ENCODE measurements at places on chromosomes 3 and 15.

DNA sequence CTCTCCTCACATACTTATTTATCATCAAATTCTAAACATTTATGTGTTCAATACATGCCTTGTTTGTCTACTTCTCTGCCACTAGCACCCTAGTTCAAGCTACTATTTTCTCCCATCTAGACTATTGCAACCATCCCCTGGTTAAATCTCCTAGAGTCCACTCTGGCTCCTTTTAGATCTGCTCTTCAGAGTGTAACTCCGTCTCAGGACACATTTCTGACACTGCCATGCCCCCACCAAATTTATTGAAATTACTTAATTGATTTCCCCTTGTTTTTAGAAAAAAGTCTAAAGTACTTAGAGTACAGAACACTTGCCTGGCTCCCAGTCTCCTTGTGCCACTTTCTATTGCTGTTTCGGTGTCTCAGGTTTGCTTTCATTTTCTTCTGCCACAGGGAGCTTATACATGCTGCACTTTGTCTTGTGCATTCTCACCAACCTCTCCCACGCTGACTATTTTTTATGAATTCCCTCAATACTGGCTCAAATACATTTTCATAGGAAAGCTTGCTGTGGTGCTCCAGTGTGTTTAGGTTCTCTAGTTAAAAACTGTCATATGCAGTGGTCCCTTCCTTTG, 792.3 kb downstream of the DIPK2A start:
- no peak for DNase-seq

- no peak for DNase-seq
Measured at GRCh38 chr15:38427380-38427779, 26.5 kb upstream of the FAM98B start.

DNA sequence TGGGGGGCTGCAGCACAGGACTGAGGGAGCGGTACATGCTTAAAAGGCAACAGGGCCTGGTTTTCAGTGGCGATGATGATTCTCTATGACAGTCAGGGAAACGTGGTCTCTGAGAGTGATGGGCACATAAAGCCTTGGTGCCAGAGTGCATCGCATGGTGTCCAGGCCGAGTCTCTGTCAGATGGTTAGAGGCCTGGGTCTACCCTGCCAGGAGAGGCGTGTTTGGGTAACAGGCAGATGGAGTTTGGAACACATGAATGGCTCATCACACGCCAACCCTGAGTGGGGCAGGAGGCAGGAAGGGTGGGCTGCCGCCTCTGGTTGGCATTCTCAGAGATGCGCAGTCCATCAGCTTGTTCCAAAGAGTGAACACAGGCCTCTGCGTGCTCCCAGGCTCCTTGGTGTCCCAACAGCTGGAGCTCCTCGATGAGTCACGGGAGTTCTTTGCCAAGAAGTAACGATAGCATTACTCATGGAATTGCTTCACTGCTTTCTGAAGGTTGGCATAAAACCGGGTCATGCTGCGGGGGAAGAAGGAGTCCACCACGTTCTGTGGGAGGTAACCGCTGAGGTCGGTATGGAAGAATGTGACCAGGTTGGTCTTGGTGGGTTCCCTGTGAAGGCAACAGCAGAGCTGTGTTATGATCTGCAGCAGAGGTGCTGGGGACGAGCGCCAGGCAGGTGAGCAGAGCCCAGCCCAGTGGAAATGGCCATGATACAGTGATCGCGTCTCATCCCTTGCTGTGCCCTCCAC, 11.0 kb downstream of the STARD5 start:
- DNase-seq = no peak

GRCh38 chr3:10936686-10937085, 55.9 kb upstream of the SLC6A1 start:
- no peak for DNase-seq

GRCh38 chr3:55165704-55166405, 238.0 kb upstream of the LRTM1 start:
- DNase-seq = no peak

GRCh38 chr3:172044833-172045585, 5.6 kb downstream of the FNDC3B start:
- no peak for DNase-seq

DNA sequence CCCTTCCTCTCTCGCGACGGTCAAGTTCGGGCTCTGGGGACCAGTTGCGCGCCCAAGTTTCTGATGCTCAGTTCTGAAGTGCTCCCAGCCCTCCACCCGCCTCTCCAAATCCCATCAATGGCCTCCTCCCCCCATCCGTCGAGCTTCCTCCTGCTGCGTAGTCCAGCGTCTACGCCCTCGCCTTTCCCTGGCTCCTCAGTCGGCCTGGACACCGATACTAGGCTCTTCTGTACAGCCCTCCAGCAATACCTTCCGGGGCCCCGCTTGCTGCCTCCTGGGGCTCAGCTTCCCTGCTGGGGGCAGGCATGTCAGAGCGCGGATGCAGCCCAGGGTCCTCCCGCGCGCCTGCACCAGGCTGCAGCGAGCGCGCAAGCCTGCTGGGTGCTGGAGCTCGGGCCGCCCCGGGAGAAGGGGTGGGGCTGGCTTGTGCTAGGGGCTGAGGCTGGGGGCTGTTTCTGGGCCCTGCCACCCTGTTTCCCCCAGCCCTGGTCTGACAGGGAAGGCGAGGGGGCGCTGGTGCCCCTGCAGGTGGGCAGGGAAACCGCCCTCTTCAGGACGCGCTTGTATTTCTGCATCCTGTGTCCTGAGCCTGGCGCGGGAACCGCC, 353.3 kb upstream of the SUCLG2 start:
- DNase-seq = no peak

DNA sequence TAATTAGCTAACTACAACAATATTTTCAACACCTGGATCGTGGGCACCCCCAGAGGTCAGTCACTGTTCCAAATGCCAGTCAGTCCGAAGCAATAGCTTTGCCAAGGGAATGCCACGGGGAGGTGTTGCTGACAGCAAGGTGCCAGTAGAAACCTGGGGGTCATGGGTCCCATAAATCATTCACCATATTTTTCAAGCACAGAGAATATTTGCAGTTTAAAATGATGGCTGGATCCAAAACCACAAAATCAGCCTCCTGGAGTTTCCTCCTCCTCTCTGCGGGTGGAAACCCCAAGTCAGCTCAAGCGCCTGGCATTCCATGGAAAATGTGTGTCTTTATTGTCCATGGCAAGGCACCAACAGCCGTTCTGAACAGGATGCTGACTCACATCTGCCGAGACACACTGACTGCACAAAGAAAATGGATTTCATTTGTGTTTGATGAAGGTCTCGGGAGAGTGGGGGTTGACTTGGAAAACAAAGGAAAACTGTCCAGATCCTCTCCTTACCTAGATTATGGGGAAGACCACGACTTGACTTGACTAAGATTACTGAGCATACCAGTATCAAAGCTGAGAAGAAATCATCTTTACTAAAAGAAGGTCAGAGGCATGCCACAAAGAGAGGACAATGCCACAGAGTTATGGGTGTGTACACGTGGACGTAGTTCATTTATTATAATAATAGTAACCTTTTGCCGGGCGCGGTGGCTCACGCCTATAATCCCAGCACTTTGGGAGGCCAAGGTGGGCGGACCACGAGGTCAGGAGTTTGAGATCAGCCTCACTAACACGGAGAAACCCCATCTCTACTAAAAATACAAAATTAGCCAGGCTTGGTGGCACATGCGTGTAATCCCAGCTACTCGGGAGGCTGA, 26.4 kb downstream of the ANXA2 start:
- DNase-seq = peak; percentile 88

- peak; percentile 46 for DNase-seq
Measured at GRCh38 chr3:141644931-141645330, 93.2 kb upstream of the RNF7 start.

DNA sequence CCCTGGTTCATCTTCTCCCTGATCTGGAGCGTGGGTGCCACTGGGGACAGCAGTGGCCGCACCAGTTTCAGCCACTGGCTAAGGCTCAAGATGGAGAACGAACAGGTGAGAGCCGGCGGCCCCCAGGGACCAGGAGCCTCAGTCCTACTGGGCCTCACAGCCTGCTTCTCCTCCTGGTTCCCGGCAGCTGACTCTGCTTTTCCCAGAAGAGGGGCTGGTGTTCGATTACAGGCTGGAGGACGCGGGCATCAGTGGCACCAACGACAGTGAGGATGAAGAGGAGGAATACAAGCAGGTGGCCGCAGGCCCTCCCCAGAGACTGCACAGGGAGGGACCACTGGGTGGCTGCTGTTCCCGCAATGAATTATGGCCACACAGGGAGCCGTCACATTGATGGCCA, 54.4 kb downstream of the DNAH1 start:
- no peak for DNase-seq

- DNase-seq = no peak
Measured at GRCh38 chr3:18080198-18080689, 337.8 kb upstream of the TBC1D5 start.

DNA sequence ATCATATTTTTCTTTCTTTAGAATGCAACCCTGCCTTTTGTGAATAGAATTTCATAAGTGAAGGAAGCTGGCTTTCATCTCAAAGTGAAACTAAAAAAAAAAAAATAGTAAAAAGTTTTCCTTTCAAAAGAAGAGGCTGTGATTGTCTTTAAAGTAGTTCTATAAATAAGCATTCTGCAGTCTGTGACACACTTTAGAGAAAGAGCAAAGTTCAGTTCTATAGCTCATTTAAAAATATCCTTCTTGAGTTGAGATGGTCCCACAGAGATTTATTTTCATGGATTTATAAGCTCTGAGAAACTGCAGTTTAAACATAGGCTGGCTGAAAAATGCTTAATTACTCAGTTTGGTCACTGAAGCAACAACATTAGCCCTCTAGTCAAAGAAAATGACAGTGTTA, 36.1 kb upstream of the CNTN6 start:
- DNase-seq = peak; percentile 3

GRCh38 chr15:98147415-98147814, 186.9 kb downstream of the ARRDC4 start:
- DNase-seq = no peak

DNA sequence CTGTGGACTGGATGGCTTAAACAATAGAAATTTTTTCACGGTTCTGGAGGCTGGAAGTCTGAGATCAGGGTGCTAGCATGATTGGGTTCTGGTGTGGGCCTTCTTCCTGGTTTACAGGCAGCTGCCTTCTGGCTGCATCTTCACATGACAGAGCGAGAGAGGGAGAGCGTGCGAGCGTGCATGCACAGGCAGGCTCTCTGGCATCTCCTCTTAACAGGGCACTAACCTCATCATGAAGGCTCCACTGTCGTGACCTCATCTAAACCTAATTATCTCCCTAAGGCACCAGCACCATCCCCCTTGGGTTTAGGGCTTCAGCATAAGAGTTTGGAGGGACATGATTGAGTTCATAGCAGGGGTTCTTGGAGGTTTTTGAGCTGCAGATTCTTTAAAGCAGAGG, 292.0 kb upstream of the C2CD4B start:
- no peak for DNase-seq

DNA sequence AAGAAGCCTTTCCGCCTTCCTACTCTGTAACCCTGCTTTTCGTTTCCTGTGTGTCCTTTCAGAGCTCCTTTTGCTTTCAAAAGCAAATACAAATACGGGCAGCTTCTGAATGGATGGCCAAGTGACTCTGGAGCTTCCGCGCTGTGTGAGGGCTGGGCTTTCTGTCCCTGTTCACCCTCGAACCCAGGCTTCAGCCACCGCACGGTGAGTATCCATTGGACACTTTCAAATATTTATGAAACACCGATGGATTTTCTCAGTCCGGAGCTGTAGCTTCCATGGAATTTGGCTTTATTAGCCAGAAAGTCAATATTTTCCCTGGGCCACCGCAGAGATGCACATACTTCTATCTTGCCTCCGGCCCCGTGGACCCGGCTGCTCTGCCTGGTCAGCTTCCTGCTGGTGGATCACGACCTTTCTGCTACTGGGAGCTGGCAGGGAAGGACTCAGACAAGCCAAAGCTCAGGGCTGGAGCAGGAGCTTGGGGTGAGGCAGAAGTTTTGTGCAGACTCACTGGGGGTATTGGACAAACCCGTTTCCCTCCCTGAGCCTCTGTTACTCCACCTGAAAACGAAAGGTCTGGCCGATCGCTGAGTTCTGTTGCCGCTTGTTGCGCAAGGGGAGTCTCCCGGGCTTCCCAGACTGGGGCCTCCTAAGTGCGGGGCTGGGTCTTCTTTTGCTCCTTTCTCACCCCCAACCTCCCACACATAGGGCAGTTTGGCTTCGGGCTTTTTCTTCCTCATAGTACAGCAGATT, 63.6 kb downstream of the LINGO1 start:
- DNase-seq = no peak

- no peak for DNase-seq
Measured at GRCh38 chr15:33344111-33344510, 33.3 kb downstream of the RYR3 start.

DNA sequence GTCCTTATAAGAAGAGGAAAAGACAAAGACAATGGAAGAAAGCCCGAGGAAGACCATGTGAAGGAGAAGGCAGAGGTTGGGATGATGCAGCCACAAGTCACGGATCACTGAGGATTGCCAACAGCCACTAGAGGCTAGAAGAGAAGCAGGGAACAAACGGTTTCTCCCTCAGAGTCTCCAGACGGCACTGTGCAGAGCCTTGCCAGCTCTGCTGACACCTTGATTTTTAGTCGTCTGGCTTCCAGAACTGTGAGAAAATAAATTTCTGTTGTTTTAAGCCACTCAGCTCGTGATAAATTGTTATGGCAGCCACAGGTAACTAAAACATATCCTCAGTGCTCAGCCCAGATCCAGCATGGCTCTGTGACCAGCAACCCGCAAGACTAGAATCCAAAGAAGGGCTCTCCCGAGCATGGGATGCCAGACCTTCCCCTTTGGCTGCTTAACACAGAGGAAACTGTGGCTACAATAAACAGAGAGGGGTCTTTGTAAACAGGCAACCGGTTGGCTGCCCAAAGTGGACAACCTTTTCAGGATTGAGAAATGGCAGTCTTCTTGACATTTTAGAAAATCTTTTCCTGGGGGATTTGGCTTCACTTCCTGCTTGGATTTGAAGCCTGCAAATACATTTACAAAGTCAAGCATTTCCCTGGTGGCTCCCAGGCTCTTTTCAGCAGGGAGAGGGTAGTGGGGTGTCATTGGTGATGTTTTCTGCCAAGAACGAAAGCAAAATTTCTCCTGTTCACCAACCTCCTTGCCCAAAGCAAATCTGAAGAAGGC, 88.7 kb upstream of the ADPGK start:
- DNase-seq = no peak

DNA sequence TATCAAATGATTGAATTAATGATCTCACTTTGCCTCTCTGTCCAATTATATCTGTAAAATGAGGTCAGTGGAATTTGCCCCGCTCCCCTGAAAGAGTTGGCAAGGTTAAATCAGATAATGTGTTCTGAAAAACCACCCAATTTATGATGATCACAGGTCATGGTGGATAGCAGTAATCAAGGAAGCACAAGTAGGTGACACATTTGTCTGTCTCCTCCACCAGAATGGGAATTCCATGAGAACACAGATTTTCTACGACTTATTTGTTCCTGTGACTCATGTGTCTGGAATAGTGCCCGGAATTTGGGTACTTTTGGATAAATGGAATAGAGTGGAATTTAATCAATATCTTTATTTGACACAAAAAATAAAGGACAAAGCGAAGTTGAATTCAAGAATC, 220.9 kb upstream of the SUCLG2 start:
- DNase-seq = peak; percentile 66

GRCh38 chr3:48157950-48158376, 30.3 kb downstream of the CDC25A start:
- peak; percentile 87 for DNase-seq

- DNase-seq = no peak
Measured at GRCh38 chr3:45894015-45894414, 7.7 kb downstream of the CCR9 start.

- no peak for DNase-seq
Measured at GRCh38 chr3:141368925-141369794, 856 bp downstream of the ZBTB38 start.

GRCh38 chr3:188415196-188415595, 261.2 kb downstream of the LPP start:
- no peak for DNase-seq

All from COLO829 (cell line).